ENCODE measurements at places on chromosomes 5 and 9. TPM values are rescaled to one million over a fixed set of nuclear protein-coding genes. Genes with fewer than 3 reads are reported as not detected.
A peak's percentile ranks its signal among the peaks of the same experiment; 100 is the strongest.

- H3K27me3 ChIP-seq: no peaks in the 10 kb centered on the region
- no peak for DNase-seq
Measured at GRCh38 chr5:85049020-85049419, 664.3 kb upstream of the EDIL3 start.

GRCh38 chr5:96714450-96714849, 52.3 kb downstream of the CAST start:
- H3K4me3 ChIP-seq: no peak overlapping the region
- H3K27me3 ChIP-seq: no peaks in the 10 kb centered on the region
- H3K27ac ChIP-seq: peak overlapping the region; percentile 8
- H3K36me3 ChIP-seq: no peaks in the 10 kb centered on the region

- no peaks in the 10 kb centered on the region for H3K36me3 ChIP-seq
- H3K27ac ChIP-seq: no peak overlapping the region
- no peak overlapping the region for H3K4me3 ChIP-seq
- peak; percentile 91 for DNase-seq
Measured at GRCh38 chr9:38160613-38161215, 91.7 kb upstream of the SHB start.

DNA sequence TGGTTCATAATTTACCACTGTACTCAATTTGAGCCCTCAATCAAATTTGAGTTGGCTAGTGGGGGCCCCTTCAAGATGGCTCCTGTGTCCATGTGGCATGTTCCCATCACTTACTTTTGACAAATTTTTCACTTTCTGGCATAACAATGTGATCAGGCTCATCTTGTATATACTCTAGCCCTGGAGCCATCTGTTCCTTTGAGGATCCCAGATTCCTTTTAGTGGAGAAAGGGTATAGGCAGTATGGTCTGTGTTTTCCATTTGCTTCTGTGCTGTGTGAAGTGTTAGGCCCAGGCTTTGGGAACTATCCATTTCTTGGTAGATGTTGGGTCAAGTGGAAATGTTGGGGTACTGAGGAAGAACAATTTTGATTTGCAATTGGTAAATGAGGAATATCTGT, 45.7 kb downstream of the SH3GL2 start:
- H3K4me3 ChIP-seq: no peak overlapping the region
- H3K4me1 ChIP-seq: no peaks in the 10 kb centered on the region
- H3K27me3 ChIP-seq: no peaks in the 10 kb centered on the region

GRCh38 chr9:127123064-127123890, 842 bp upstream of the ANGPTL2 start:
- no peaks in the 10 kb centered on the region for H3K27me3 ChIP-seq
- H3K4me3 ChIP-seq: no peak overlapping the region
- DNase-seq: no peak
- no peaks in the 10 kb centered on the region for H3K4me1 ChIP-seq

DNA sequence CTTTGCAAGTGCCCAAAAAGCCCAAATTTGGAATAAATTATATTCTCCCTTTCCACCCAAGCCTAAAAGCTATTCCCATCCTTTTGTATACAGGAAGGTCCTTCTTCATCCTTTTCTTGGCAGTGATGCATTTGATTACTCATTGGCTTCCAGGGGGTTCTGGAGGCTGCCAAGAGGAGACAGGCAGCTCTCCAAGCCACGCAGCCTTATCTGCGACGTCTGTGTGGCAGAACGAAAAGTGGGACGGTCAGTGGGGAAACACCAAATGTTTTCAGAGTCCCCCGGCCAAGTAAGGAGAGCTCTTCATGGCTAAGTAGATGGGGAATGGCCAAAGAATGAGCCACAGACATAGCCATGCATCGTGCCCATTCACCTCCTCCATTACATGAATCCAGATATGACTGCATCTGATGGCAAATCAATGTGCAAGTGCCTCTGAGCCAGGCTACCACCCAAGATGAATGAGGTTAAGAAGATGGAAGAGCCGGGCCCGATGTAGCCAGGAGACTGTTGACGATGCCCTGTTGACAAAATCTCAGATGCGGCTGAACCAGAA, 12.1 kb downstream of the ADAM19 start:
- no peak overlapping the region for H3K4me3 ChIP-seq
- DNase-seq: no peak
- no peak overlapping the region for H3K27ac ChIP-seq

- no peak for DNase-seq
- H3K4me1 ChIP-seq: peaks cover 27% of the 10 kb centered on the region
- H3K4me3 ChIP-seq: peak overlapping the region; percentile 65
- H3K36me3 ChIP-seq: no peaks in the 10 kb centered on the region
- no peak overlapping the region for H3K27ac ChIP-seq
- H3K27me3 ChIP-seq: no peaks in the 10 kb centered on the region
Measured at GRCh38 chr5:67002832-67003684, 193.5 kb downstream of the CD180 start.

- DNase-seq: no peak
- H3K4me3 ChIP-seq: no peak overlapping the region
- H3K27me3 ChIP-seq: no peaks in the 10 kb centered on the region
- no peaks in the 10 kb centered on the region for H3K4me1 ChIP-seq
Measured at GRCh38 chr9:127863191-127863621, 8.7 kb upstream of the ENG start.

- no peak overlapping the region for H3K27ac ChIP-seq
- no peak overlapping the region for H3K4me3 ChIP-seq
- no peak for DNase-seq
- no peaks in the 10 kb centered on the region for H3K27me3 ChIP-seq
- H3K4me1 ChIP-seq: peaks cover 21% of the 10 kb centered on the region
Measured at GRCh38 chr9:115212125-115212605, 94.2 kb upstream of the TNC start.

ZBED3 gene
- 4.2 TPM for total RNA-seq

GM2A gene
- 133 TPM for total RNA-seq

PCDHGB1 gene
- 15.3 TPM for total RNA-seq

ZDHHC11B gene
- total RNA-seq: 0.34 TPM

PLGRKT gene
- 53.1 TPM for total RNA-seq

GRIA1 gene
- total RNA-seq: not detected

RASEF gene
- total RNA-seq: 0.15 TPM

Measured in Karpas-422 (cell line).